Stimulated activated CD4-positive, alpha-beta T cell treated with anti-CD3 and anti-CD28 coated beads, Interleukin-12 subunit alpha, Interleukin-12 subunit beta, amount 100 ng/mL, for 4 hours (primary cell): ENCODE measurements at places on chromosomes 12 and 14.

GRCh38 chr12:19483727-19484126 is 44.4 kb downstream of the AEBP2 start:
- DNase-seq, result no peak

GRCh38 chr14:22820731-22821130 is 5.5 kb upstream of the SLC7A7 start:
- DNase-seq, result no peak

- no peak for DNase-seq
Measured at GRCh38 chr14:91264151-91265150, 19.9 kb upstream of the GPR68 start.

- peak; percentile 49 for DNase-seq
Measured at GRCh38 chr12:43444940-43445564, 107.0 kb downstream of the ADAMTS20 start.

DNA sequence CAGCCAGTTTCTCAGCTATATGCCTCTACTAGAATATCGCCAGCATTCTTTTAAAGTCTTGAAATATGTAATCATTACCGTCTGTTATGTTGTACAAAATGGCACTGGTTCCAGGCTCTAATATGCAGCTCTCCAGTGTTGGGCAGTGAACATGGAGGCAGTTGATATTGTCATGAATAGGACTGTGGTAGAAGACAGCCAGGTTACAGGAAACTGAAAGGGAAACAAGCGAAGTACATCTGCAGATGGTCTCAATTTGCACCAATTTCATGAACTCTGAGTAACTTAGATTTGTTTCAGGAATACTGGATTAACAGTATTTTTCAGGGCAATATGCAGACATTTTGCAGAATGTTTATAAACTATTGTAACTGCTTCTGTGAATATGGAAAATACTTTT is 13.4 kb upstream of the KLHL42 start:
- DNase-seq, result no peak
